ENCODE measurements at places on chromosomes 5 and 9.
A peak's percentile ranks its signal among the peaks of the same experiment; 100 is the strongest.

DNA sequence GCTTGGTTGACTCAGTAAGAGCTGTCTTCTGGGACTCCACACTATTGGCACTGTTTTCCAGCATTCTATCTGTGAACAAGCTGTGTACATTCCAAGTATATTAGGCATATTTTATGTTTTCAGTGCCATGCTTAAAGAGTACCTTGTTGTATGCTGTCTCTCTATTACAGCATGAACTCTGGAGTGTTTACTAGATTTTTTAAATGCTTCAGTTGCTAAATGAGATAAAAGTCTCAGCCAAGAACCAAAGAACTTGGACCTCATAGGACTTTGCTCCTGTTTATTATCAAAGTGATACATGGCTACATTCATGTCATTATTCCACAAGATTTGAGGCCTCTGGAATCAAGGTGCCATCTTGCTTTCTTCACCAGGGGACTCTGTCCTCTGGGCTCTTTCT is 167.2 kb downstream of the C9orf152 start:
- H3K27ac ChIP-seq: no peak overlapping the region
- no peaks in the 10 kb centered on the region for H3K27me3 ChIP-seq
- no peak for DNase-seq
- H3K36me3 ChIP-seq: peaks cover 3% of the 10 kb centered on the region
- H3K4me1 ChIP-seq: peaks cover 8% of the 10 kb centered on the region
- no peak overlapping the region for H3K4me3 ChIP-seq

- peaks cover 22% of the 10 kb centered on the region for H3K4me1 ChIP-seq
- no peaks in the 10 kb centered on the region for H3K27me3 ChIP-seq
- peaks cover 12% of the 10 kb centered on the region for H3K36me3 ChIP-seq
- no peak for DNase-seq
These were observed 21.0 kb downstream of the STOM start for GRCh38 chr9:121349009-121349408.

DNA sequence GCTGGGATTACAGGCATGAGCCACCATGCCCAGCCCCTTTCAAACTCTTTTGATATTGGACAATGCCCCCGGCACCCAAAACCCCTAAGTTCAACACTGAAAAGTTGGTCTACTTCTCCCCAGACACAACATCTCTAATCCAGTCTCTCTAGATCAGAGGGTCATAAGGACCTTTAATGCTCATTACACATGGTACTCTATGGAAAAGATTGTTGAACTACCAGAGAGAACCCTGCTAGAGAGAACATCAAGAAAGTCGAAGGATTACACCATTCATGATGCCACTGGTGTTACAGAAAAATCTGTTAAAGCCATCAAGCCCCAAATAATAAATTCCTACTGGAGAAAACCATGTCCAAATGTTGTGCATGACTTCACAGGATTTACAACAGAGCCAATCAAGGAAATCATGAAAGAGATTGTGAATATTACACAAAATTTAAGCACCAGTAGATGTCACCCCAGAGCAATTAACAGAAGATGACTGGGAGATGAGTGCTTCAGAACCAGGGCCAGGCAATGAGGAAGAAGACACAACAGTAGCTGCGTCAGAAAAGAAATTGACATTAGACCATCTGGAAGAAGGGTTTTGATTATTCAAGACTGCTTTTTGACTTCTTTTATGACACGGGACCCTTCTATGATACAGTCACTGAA is 28.3 kb upstream of the NIPAL4 start:
- peaks cover 6% of the 10 kb centered on the region for H3K27me3 ChIP-seq
- no peaks in the 10 kb centered on the region for H3K36me3 ChIP-seq
- no peak for DNase-seq
- H3K4me1 ChIP-seq: peaks cover 5% of the 10 kb centered on the region
- H3K27ac ChIP-seq: peak overlapping the region; percentile 49

DNA sequence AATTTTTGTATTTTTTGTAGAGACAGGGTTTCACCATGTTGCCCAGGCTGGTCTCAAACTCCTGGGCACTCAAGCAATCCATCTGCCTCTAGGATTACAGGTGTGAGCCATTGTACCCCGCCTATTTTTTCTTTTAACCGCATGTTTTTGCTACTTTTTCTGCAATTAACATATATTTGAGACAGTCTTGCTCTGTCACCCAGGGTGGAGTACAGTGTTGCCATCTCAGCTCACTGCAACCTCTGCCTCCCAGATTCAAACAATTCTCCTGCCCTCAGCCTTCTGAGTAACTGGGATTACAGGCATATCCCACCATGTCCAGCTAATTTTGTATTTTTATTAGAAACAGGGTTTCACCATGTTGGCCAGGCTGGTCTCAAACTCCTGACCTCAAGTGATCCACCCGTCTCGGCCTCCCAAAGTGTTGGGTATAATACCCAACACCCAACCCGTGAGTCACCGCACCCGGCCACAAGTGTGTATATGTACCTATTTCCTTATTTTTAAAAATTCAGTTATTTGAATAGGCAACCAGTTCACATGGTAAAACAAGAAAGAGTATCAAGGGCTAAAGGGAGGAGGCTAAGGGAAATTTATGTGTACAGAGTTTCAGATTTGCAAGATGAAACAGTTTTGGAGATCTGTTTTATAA is 13.3 kb downstream of the PHAX start:
- no peak overlapping the region for H3K27ac ChIP-seq
- DNase-seq: no peak
- no peak overlapping the region for H3K4me3 ChIP-seq
- peaks cover 9% of the 10 kb centered on the region for H3K36me3 ChIP-seq
- H3K27me3 ChIP-seq: no peaks in the 10 kb centered on the region

DNA sequence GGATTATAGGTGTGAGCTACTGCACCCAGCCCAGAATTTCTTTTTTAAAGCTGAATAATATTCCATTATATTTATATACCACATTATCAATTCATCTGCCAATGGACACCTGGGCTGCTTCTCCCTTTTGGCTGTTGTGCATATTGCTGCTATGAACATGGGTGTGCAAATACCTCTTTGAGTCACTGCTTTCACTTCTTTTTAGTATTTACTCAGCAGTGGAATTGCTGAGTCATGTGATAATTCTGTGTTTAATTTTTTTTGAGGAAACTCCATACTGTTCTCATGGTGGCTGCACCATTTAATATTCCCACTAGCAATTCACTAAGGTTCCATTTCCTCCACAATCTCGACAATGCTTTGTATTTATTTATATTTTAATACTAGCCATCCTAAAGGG is 36.1 kb upstream of the KIF4B start:
- H3K4me1 ChIP-seq: no peaks in the 10 kb centered on the region
- DNase-seq: no peak
- peaks cover 4% of the 10 kb centered on the region for H3K36me3 ChIP-seq
- no peak overlapping the region for H3K27ac ChIP-seq

- H3K36me3 ChIP-seq: no peaks in the 10 kb centered on the region
- no peaks in the 10 kb centered on the region for H3K27me3 ChIP-seq
- H3K27ac ChIP-seq: no peak overlapping the region
- H3K4me3 ChIP-seq: no peak overlapping the region
- no peak for DNase-seq
- peaks cover 5% of the 10 kb centered on the region for H3K4me1 ChIP-seq
These were observed 274.5 kb downstream of the GADD45G start for GRCh38 chr9:89879276-89879675.

GRCh38 chr5:40502736-40503135 is 177.0 kb upstream of the PTGER4 start:
- no peaks in the 10 kb centered on the region for H3K36me3 ChIP-seq
- no peak for DNase-seq
- peaks cover 4% of the 10 kb centered on the region for H3K4me1 ChIP-seq
- H3K27me3 ChIP-seq: no peaks in the 10 kb centered on the region

- H3K27me3 ChIP-seq: peaks cover 34% of the 10 kb centered on the region
- H3K4me3 ChIP-seq: no peak overlapping the region
- peaks cover 4% of the 10 kb centered on the region for H3K4me1 ChIP-seq
- H3K36me3 ChIP-seq: peaks cover 7% of the 10 kb centered on the region
- DNase-seq: no peak
These were observed 220.9 kb upstream of the DAP start for GRCh38 chr5:10981932-10982331.

DNA sequence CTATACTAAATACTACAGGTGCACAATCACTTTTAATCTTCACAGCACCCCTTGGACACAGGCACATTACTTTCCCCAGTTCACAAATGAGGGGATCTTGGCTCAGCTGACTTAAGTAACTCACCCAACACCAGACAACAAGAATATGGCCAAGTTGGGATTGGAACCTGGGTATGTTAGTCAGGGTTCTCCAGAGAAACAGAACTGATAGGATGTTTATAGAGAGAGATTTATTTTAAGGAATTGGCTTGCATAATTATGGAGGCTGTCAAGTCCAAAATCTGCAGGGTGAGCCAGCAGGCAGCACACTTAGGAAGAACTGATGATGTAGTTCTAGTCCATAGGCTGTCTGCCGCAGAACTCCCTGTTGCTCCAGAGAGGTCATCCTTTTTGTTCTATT is 312.9 kb downstream of the MAN2A1 start:
- no peaks in the 10 kb centered on the region for H3K27me3 ChIP-seq
- no peaks in the 10 kb centered on the region for H3K36me3 ChIP-seq
- H3K27ac ChIP-seq: no peak overlapping the region
- H3K4me1 ChIP-seq: no peaks in the 10 kb centered on the region
- H3K4me3 ChIP-seq: no peak overlapping the region

DNA sequence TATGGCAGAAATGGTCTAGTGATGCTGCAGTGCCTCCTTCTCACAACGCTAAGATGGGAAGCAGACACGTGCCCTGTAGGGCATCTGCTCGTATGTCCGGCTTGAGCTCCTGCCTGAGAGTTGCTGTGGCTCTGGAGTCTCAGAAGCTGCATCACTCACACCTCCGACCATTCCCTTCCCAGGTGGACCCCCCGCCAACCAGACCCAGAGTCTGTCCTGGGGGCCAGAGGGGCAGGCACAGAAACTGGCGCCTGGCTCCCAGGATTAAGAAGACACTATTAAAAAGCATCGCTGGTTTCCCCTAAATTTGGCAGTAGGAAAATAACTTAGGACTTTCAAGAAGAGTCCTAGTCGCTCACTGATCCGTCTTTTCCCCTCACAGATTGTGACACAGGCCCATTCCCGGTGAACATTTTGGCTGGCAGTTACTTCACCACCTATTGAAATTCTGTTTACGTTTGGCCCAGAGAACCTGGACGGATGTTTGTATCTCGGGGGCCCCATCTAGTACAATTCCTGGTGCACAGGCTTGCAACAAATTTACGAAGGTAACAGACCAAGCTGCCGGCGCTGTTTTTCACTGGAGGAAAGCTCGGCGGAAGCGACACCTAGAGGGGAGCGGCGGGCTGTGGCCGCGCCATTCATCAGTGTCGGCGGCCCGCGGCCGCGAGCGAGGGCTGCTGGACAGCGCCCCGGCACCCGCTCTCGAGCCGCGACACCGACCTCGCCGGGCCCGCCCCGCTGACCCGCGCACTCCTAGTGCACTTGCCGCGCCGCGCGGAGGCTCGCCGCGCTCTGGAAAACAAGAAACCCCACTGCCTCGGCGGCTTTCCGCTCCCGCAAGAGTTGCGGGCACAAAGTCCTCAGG is 1.6 kb downstream of the FSTL4 start:
- H3K4me3 ChIP-seq: peak overlapping the region; percentile 79
- no peak overlapping the region for H3K27ac ChIP-seq
- DNase-seq: peak; percentile 25
- H3K4me1 ChIP-seq: peaks cover 7% of the 10 kb centered on the region
- peaks cover 3% of the 10 kb centered on the region for H3K36me3 ChIP-seq

DNA sequence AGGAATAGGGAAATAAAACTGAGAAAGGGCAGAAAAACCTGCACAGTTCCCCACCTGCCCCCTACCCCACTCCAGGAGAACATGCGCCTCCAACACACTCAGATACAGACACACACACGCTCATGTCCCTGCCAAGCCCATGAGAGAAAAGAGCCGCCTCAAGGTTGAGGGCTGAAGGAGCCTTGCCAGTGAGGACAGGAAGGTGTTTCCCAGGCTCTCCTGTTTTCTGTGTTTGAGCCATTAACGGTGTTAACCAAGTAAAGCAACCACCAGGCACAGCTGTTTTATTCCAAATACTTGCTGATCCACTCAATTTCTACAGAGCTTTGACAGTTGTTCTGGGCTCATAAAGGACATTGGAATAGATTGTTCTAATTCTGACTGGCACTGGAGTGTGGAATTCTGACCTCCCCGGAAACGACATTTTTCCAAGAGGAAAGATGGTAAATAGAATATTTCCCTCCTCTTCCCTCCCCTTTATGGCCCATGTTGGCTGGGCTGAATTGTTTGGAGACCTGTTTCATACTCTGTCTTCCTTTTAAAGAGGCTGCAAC is 238.0 kb downstream of the DMAC1 start:
- H3K4me1 ChIP-seq: no peaks in the 10 kb centered on the region
- peaks cover 16% of the 10 kb centered on the region for H3K27me3 ChIP-seq
- no peak for DNase-seq
- no peak overlapping the region for H3K27ac ChIP-seq

GRCh38 chr5:68007451-68007850 is 208.1 kb upstream of the PIK3R1 start:
- peaks cover 2% of the 10 kb centered on the region for H3K4me1 ChIP-seq
- peaks cover 5% of the 10 kb centered on the region for H3K36me3 ChIP-seq
- H3K4me3 ChIP-seq: no peak overlapping the region

DNA sequence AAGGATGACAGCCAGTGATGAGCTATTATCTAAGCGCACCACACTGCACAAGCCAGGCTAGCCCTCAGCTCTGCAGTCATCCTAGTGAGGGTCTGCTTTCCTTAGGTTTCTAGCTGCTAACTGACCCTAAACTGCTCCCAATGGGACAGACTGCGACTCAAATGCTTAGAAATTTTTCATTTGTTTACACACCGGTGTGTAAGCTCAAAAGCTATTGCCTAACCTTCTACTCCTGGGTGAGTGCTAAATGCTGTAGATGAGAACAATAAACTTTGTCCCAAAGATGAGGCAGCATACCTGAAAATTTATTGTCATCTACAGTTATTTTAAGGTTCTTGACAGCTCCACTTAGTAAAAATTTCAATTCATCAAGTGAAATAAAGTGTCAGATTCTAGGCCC is 311.4 kb downstream of the TMEM167A start:
- no peaks in the 10 kb centered on the region for H3K36me3 ChIP-seq
- H3K27ac ChIP-seq: no peak overlapping the region
- H3K4me3 ChIP-seq: no peak overlapping the region
- H3K27me3 ChIP-seq: no peaks in the 10 kb centered on the region

GRCh38 chr9:132486706-132487350 is 76.8 kb downstream of the CFAP77 start:
- DNase-seq: peak; percentile 41
- H3K4me3 ChIP-seq: peak overlapping the region; percentile 80
- no peaks in the 10 kb centered on the region for H3K36me3 ChIP-seq
- peaks cover 26% of the 10 kb centered on the region for H3K4me1 ChIP-seq
- peak overlapping the region; percentile 86 for H3K27ac ChIP-seq
